ENCODE measurements at places on chromosomes 16 and 17. TPM values are rescaled to one million over a fixed set of nuclear protein-coding genes. Genes with fewer than 3 reads are reported as not detected.

DNA sequence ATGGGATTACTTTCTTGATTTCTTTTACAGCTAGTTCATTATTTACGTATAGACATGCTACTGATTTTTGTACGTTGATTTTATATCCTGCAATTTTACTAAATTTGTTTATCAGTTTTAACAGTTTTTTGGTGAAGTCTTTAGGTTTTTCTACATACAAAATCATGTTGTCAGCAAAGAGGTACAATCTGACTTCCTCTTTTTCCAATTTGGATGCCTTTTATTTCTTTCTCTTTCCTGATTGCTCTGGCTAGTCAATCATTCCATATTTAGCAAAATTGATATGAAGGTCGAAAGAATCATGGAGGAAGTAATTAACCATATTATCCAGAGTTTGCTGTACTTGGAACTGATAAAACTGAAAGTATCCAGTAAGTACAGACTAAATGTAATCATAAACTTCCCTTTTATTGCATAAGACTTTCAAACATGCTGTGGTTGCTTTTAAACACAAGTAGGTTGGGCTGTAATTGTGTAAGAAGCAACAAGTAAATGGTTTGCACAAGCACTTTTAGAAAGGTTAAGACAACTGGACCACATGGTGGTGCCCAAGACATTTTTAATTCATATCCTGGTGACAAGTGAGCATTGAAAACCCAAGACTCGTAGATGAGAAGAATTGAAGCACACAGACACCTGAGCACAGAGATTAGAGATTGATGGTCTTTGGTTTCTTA, 8.4 kb downstream of the GDE1 start:
- no peak for DNase-seq
- H3K27me3 ChIP-seq = no peaks in the 10 kb centered on the region
- peak overlapping the region; percentile 27 for H3K27ac ChIP-seq
- peaks cover 20% of the 10 kb centered on the region for H3K4me1 ChIP-seq
- H3K4me3 ChIP-seq = peak overlapping the region; percentile 72

DNA sequence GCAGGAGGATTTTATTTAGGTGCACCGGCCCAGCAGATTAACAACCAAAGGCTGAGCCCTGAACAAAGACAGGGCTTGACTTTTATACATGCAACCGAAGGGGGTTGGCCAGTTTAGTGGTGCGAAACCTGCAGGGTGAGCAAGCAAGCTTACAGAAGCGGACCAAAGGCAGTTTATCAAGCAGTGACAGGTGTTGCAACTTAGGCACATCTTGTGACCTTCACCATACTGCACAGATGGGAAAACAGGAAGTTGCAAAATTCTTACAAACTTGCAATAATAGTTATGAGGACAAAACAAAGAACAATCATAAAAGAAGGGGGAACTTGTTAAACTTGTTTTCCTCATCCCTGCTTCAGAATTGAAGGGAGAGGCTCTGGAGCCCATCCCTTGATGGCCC, 1265.1 kb downstream of the CDH8 start:
- H3K36me3 ChIP-seq = no peaks in the 10 kb centered on the region
- no peaks in the 10 kb centered on the region for H3K4me1 ChIP-seq
- H3K27ac ChIP-seq = no peak overlapping the region
- no peak for DNase-seq
- no peaks in the 10 kb centered on the region for H3K27me3 ChIP-seq

- no peak for DNase-seq
- no peak overlapping the region for H3K4me3 ChIP-seq
- no peak overlapping the region for H3K27ac ChIP-seq
- H3K36me3 ChIP-seq = no peaks in the 10 kb centered on the region
- no peaks in the 10 kb centered on the region for H3K27me3 ChIP-seq
- no peaks in the 10 kb centered on the region for H3K4me1 ChIP-seq
Observed at GRCh38 chr16:5905935-5906334, 808.3 kb upstream of the EEF2KMT start.

- H3K27me3 ChIP-seq = no peaks in the 10 kb centered on the region
- H3K27ac ChIP-seq = no peak overlapping the region
- no peaks in the 10 kb centered on the region for H3K36me3 ChIP-seq
- no peak overlapping the region for H3K4me3 ChIP-seq
- H3K4me1 ChIP-seq = peaks cover 26% of the 10 kb centered on the region
Observed at GRCh38 chr17:17853811-17854447, 17.1 kb upstream of the SREBF1 start.

Gene GRB7
- total RNA-seq = 0.44 TPM

DNA sequence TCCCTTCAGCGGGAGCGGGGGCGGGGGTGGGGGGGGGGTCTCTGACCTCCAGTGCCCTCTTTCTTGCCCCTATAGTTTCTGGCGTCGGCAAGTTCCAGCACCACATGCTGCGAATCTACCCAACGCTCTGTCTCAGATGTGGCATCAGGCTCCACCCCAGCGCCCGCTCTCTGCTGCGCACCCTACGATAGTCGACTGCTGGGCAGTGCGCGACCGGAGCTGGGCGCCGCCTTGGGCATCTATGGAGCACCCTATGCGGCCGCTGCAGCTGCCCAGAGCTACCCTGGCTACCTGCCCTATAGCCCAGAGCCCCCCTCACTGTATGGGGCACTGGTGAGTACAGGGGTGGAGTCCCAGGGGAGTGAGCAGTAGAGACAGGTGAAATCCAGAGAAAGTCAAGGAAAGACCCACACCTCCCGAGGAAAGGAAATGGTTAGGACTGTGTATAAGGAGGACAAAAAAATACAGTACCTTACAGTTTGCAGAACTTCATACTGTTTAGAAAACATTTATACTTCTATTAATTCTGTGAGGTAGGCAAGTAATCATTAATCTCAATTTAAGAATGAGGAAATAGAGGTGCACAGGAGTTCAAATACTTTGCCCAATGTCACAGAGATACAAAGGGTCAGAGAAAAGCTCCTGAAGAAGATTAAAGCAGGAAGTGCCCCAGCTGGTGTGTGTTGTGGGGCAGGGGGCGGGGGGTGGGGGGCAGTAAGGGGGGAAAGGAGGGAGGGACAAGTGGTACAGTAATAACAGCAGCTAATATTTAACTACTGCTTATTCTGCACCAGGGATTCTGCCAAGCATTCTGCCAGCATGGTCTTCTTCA, 2.5 kb downstream of the IRX6 start:
- no peaks in the 10 kb centered on the region for H3K36me3 ChIP-seq
- no peak for DNase-seq
- H3K27me3 ChIP-seq = peaks cover 51% of the 10 kb centered on the region
- H3K4me1 ChIP-seq = peaks cover 35% of the 10 kb centered on the region
- no peak overlapping the region for H3K4me3 ChIP-seq
- no peak overlapping the region for H3K27ac ChIP-seq

GRCh38 chr17:49496183-49496866, 1.2 kb downstream of the NGFR start:
- no peak overlapping the region for H3K27ac ChIP-seq
- peaks cover 33% of the 10 kb centered on the region for H3K27me3 ChIP-seq
- H3K4me3 ChIP-seq = peak overlapping the region; percentile 81
- peak; percentile 86 for DNase-seq

DNA sequence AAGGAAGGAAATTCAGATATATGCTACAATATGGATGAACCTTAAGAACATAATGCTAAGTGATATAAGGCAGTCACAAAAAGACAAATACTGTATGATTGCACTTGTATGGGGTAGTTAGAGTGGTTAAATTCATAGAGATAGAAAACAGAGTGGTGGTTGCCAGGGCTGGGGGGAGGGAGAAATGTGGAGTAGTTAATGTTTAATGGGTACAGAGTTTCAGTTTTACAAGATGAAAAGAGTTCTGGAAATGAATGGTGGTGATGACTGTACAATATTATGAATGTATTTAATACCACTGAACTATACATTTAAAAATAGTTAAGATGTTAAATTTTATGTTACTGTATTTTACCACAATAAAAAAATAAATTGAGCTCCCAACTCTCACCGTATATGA, 157.9 kb downstream of the TOX3 start:
- H3K4me3 ChIP-seq = no peak overlapping the region
- H3K36me3 ChIP-seq = no peaks in the 10 kb centered on the region
- H3K4me1 ChIP-seq = no peaks in the 10 kb centered on the region
- H3K27me3 ChIP-seq = no peaks in the 10 kb centered on the region
- no peak for DNase-seq
